ENCODE measurements at places on chromosomes 7 and 10.
A peak's percentile ranks its signal among the peaks of the same experiment; 100 is the strongest.

GRCh38 chr10:129544205-129545202 is 77.5 kb downstream of the MGMT start:
- DNase-seq: no peak

DNA sequence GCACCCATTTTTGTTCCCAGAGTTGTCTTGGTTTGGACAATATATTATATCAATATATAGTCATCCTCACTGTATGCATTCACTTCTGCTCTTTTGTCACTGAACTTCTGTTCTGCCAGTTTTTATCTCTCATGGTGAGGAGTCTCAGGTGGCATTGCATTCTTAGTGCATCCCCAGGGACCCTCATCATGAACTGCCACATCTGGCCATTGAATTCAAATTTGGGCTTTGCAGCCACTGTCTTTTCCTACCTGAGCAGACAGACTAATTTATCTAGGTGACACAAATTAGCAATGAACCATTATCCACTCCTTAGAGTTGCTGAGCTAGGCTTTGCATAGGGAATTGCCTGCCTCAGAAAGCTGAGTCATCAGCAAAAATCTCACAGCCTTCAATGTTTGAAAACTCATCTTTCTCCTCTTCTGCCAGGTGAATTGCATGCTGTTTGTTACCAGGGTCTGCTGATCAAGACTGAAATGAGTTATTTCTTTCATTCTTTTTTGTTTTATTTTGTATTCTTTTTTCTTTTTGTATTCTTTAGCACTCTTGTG is 316.8 kb upstream of the MTPN start:
- DNase-seq: no peak

DNA sequence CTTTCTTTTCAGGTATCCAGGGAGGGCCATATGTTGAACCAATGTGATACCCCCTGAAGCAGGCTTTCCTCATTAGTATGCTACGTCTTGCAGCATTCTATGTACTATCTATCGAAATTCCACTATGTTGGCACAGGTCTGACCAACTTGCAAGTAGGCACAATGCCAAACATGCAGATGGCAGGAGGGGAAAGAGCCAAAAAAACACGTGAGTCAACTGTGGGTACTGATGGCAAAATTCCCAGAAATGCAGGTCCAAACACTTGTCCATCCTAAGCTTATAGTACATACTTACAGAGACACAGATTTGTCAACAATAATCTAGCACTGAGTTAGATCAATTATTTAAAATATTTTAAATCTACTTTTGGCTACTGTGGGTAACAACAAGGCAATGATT is 394.9 kb downstream of the DGKB start:
- DNase-seq: no peak

DNA sequence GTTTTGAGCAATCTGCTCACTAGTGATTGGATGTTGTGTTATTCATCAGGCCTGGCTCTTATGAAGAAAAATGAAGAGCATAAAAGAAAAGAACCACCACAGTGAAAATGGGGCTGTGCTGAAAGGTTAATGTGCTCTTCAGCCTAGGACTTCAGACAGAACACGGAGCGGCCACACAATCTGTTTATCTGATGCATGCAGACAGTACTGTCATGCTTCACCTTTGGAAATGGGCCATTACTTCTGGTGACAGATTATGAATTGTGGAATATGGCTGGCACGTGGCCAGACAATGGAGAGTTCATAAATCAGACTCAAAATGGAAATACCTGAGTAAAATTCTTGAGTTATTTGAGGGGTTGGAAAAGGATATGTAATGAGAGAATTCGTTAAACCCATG is 86.0 kb upstream of the NOBOX start:
- DNase-seq: no peak

DNA sequence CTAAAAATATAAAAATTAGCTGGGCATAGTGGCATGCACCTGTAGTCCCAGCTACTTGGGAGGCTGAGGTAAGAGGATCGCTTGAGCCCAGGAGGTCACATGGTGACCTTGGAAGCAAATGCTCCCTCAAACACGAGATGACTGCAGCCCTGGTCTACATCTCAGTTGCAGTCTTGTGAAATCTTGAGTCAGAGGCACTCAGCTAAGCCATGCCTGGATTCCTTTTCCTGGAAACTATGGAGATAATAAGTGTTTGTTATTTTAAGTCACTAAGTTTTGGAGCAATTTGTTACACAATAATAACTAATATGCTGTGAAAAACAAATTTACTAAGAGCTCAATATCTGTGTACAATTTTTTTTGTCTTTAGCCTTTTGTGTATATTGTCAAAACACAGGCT is 284.3 kb upstream of the KAT6B start:
- DNase-seq: no peak

GRCh38 chr7:84688671-84689070 is 494.1 kb upstream of the SEMA3A start:
- DNase-seq: no peak

GRCh38 chr7:75039166-75039565 is 34.4 kb downstream of the RCC1L start:
- no peak for DNase-seq

DNA sequence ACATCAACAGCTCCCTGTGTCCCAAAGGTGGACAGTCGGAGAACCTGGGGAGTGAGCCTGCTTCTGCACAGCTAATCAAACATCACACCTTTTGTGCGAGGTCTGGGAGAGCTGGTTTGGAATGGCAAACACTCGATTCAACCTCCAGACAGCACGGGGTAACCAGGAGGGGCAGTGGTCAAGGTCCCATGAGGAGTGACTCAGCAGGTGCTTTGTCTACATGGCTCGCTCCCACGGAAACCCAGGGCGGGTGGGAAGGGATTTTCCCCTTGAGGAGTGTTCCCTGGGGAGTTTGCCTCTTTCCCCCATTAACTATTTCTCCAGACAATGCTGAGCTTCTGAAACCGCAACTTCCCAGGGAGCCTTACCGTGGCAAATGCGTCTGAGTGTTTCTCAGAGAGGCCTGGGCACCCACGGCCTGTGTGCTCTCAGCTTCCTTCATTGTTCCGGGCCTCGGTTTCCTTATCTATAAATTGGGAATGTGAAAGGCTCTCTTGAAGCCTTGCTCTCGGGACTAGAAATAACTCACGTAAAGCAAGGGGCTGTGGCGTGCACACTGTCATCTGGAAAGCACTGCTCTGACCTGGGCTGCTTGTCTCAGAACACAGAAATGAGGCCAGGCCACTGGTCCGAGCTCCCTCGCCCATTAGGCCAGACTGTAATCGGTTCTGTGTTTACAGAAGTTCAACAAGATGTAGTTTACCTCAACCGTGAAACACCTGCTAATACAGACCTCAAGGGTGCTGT is 14.0 kb upstream of the GTPBP4 start:
- DNase-seq: no peak

GRCh38 chr10:33631991-33632390 is 297.5 kb upstream of the NRP1 start:
- no peak for DNase-seq

- no peak for DNase-seq
These were observed 24.8 kb downstream of the NPTX2 start for GRCh38 chr7:98641646-98642500.

- no peak for DNase-seq
These were observed 79.6 kb downstream of the ZNF777 start for GRCh38 chr7:149381245-149381644.

GRCh38 chr7:94445696-94446194 is 51.0 kb downstream of the COL1A2 start:
- DNase-seq: no peak

GRCh38 chr10:89221919-89222318 is 14.8 kb upstream of the CH25H start:
- no peak for DNase-seq

DNA sequence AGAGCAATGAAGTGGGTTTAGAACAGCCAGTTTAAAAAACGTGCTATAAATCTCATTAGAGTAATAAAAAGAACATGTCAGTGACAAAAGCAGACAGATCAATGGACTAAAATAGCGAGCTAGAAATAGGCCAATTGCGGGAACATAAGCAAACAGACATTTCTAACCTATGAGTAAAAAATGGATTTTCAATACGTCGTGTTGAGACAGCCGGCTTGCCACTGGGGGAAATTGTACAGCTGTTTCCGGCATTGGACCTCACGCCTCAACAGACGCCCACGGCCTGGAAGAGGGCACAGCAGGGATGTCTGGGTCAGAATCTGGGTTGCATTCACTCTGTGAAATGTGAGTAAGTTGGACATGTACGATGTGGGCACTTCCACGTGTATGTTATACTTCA is 92.9 kb downstream of the SVOPL start:
- DNase-seq: no peak

DNA sequence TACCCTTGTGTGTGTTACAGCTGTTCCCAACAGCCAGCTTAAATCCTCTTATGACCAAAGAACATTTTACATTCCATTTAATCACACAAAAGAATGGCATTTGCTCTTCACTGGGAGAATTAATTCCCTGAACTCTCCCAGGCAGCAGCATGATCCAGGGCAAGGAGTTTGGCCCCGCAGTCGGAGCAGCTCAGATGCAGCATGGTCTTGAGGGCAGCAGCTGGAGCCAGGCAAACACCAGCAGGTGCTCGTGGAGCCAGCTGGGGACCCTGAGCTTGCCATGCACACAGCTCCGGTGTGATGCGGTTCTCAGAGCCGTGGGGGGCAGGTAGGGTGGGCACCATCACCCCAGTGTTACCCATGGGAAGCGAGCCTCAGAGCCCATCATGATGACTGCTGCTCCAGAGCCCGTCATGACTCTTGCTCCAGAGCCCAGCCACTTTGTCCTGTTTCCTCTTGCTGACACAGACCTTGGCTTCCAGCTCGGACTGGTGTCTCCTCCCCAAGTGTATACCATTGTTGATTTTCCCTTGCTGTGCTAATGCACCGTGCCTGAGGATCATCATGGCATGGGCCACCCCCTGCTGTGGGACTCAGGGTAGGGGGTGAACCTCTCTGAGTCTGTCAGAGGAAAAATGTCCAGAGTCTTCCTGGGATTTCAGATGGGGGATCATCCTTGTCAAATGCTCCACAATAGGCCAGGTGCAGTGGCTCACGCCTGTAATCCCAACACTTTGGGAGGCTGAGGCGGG is 75.8 kb downstream of the ZRANB1 start:
- no peak for DNase-seq

DNA sequence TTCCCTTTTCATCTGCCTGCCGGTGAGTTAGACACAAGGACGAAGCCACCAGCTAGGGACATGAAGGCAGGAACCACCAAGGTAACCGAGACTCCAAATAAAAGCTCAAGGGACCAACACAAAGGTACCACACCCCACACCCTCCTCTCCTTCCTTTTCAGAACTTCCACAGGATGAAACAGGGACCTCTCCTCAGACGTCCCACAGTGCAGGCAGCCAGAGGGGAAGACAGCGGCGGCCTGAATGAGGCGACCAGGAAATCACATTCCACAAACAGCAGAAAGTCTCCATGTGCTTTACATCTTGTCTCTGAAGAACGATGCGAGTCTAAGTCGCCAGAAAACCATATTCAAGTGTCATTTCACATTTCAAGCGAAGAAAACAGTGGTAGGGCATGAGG is 97.8 kb downstream of the DIP2C start:
- DNase-seq: no peak

GRCh38 chr10:43461950-43462349 is 25.0 kb downstream of the ZNF487 start:
- no peak for DNase-seq

- DNase-seq: no peak
These were observed 962.7 kb downstream of the LRMDA start for GRCh38 chr10:76393875-76394706.

GRCh38 chr7:44307301-44307900 is 18.0 kb downstream of the CAMK2B start:
- DNase-seq: no peak

GRCh38 chr7:27501001-27501400 is 161.7 kb downstream of the HIBADH start:
- DNase-seq: no peak

GRCh38 chr7:132655131-132655727 is 79.0 kb upstream of the PLXNA4 start:
- DNase-seq: peak; percentile 7

DNA sequence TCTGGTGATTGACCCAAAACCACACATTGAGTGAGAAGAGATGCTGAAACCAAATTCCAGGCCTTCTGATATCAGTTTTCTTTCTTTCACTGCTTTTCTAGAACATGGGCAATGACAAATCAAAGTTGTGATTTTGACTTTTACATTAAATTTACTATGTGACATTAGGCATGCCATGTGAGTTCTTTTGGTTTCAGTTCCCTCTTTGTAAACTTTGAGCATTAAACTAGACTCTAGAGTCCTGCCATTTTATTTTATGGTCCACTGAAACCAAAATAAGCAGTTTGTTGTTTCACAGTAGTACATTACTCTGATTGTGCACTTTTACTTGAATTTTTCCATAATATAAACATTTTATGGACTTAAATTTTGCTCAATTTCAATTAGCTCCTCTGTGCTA is 381.1 kb upstream of the SEMA3D start:
- DNase-seq: no peak

- no peak for DNase-seq
These were observed 6.9 kb upstream of the LFNG start for GRCh38 chr7:2512713-2513112.

GRCh38 chr10:11949152-11949551 is 93.5 kb downstream of the UPF2 start:
- no peak for DNase-seq

DNA sequence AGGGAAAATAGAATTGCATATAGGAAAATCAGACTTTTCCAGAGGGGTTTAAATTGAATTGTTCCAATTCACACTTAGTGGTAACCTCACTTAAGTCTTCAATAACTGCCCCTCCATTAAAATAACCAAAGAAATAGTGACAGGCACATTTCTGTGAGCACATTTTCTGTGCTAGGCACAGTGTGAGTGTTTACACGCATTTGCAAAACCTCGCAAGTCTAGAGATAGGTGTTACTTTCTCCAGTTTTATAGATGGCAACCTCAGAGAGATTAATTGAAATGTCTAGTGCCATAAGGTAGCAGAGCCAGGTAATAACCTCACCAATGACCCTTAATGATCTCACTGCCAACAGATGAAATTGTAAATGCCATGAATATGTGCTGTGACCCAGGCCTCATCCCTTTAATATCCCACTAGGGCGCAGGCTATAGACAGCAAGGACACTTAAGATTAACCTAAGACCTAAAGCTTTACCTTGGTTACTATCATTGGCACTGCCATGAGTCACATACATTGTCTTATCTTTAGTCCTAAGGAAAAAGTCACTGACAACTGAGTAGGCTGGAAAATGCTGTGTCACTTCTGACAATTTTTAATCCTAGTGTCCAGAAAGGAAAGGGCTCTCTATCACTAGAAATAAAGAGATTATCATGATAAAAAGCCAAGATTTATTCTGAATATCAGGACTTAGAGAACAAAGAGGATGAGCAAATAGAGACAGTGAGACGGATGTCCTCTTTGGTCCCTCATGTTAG is 187.8 kb downstream of the PPP1R17 start:
- DNase-seq: no peak

- no peak for DNase-seq
These were observed 215.4 kb downstream of the TWIST1 start for GRCh38 chr7:18901982-18902421.
